ENCODE measurements at places on chromosomes 12 and 14.
A peak's percentile ranks its signal among the peaks of the same experiment; 100 is the strongest.

- DNase-seq, result no peak
These were observed 181.0 kb upstream of the GRIP1 start for GRCh38 chr12:66859751-66860440.

DNA sequence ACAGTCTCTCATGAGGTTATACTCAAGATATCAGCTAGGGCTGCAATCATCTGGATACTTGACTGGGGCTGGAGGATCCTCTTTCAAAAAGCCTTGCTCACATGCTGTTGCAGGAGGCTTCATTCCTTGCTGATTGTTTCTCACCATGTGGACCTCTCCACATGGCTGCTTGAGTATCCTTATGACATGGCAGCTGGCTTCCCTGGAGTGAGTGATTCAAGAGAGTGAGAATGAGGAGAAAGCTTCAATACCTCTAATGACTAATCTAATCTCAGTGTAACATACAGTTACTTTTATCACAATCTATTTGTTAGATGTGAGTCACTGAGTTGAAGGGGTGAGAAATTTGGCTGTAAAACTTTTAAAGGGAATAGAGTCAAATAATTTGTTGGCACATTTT, 14.4 kb upstream of the SDR39U1 start:
- DNase-seq, result no peak

- DNase-seq, result no peak
These were observed 29.3 kb upstream of the PNMA1 start for GRCh38 chr14:73743431-73743931.

GRCh38 chr12:29350080-29350479, 30.9 kb downstream of the ERGIC2 start:
- peak; percentile 48 for DNase-seq

DNA sequence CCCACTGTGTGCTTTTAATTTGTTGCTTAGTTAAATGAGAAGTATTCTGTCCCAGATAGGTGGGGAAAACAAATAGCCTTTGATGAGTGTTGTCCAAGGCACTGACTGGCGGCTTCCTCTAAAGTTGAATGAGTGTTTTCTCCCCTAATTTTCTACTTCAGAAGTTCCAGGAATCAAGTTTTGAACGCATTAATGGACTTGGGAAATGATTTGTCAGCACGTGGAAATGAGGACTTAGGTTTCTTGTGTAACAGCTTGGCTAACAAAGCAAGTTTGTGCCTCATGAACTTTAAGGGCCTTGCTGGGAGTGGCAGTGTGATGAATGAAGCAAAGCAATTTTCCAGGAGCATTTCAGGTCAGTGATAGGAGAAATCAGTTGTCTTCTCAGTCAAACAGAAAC, 56.9 kb downstream of the LIN52 start:
- DNase-seq, result no peak

DNA sequence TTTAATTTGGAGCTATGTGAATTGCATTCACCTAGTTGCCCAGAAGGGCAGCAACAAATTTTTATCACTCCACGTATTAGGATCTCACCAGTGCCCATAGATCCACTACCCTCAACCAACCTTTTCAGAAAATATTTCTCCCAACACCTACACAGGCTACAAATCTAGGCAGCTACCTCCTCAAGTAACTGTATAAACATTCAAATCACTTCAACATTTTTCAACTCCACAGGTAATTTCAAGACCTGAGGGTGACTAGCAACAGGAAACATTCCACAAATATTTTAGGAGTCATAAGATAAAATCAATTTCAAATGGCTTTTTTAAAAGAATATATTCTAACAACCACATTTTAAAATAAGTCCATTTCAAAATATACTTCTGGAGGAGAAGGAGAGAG, 12.9 kb downstream of the PHLDA1 start:
- DNase-seq, result no peak

DNA sequence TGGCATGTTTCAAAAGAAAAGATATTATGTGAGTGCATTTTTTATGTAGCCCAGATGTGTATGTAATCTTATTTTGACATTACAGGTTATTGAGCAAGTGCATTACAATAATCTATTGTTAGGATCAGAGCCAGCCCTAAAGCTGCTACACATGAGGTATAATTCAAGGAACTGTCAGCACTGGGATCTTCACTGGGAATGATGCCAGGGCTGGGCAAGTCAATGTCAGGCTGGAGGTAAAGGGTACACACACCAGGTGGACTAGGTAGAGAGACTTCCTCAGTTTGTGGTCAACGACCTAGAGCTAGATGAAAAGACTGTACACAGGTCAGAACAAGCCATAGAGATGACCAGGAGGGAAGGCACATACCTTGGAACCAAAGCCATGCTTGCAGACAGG, 15.4 kb downstream of the TRIM9 start:
- DNase-seq, result peak; percentile 19

GRCh38 chr12:131740626-131741025, 29.7 kb downstream of the SFSWAP start:
- DNase-seq, result no peak

- DNase-seq, result peak; percentile 21
These were observed 677 bp upstream of the AP4S1 start for GRCh38 chr14:31024577-31025366.

DNA sequence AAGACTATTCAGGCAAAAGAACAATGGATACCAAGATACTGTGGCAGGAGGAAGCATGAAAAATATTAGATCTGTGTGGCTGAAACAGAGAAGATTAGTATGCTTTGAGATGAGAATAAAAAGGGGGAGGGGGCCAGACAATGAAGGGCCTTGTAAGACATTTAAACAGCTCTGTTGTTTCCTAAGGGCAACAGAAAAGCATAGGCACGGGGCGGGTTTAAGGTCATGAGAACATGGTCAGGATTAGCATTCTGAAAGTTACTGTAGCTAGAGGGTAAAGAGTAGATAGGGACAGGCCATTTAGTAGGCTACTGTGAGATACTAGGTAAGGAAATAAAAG, 18.6 kb downstream of the INTS13 start:
- DNase-seq, result no peak

GRCh38 chr12:77999074-77999715, 168.5 kb downstream of the NAV3 start:
- DNase-seq, result no peak

- DNase-seq, result peak; percentile 18
These were observed 79.9 kb downstream of the BCL11B start for GRCh38 chr14:99192028-99192621.
